Stimulated activated CD4-positive, alpha-beta T cell treated with anti-CD3 and anti-CD28 coated beads, TNF-alpha, amount 100 ng/mL, for 24 hours (primary cell): ENCODE measurements at places on chromosomes 7 and 10.

DNA sequence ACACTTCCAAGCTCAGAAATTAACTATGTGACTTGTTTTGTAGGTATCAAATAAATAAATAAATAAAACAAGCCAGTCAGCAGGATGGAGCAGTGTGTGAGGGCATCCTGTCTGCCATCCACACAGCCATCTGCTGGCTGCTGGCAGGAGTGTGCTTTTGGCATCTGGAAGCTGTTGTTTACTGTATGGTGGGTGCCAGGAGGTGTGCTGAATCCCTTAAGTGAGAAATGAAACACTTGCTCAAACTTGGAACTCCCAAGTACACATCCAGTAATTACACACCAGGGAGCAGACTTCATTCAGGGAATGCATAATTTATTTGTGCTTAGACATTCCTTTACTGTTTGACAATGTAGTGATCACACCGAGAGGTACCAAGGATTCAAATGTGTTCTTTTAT, 16.9 kb upstream of the TAX1BP1 start:
- DNase-seq: no peak

DNA sequence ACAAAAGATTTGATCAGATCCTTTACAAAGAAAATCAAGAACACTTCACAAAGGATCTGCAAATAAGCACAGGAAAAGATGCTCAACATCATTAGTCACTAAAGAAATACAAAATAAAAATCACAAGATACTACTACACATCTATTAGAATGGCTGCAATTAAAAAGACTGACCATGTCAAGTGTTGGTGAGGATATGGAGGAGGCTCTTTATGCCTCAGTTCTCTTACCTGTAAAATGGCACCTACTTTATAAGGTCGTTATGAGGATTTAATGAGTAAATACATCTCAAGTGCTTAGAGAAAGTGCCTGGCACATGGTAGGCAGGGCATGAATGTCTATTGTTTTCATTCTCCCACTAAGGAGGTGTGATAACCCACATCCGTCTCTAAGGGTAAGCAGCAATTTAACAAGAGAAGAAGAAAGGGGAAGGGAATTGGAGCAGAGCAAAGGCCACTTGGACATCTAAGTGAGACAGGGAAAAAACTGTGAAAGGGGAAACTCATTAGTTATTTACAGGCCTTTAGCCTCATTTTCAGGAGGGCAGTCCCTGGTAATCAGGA, 157.5 kb upstream of the NFE2L3 start:
- DNase-seq: no peak

- no peak for DNase-seq
Measured at GRCh38 chr7:101521430-101521925, 107.6 kb downstream of the MYL10 start.

- DNase-seq: no peak
Measured at GRCh38 chr7:82481499-82482097, 38.0 kb upstream of the CACNA2D1 start.

DNA sequence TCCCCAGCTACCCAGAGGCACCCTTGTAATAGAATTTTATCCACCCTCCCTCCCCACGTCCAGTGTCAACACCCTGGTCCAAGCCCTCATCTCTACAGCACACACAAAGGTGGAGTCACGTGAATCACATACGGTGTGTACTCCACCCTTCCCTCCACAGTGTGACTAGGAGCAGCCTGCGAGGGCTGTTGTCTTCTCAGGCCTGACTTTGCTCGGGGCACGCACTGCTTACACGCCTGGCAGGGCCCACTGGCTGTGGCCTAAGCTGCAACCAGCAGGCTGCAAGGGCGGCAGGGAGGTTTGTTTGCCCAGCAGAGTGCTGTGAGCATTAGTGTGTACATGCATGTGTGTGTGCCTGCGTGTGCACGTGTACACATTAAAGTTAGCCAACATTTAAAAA, 93.7 kb downstream of the COBL start:
- no peak for DNase-seq
